ENCODE measurements at places on chromosomes 4 and X.

GRCh38 chr4:127049526-127049925, 583.2 kb upstream of the INTU start:
- no peak for DNase-seq

DNA sequence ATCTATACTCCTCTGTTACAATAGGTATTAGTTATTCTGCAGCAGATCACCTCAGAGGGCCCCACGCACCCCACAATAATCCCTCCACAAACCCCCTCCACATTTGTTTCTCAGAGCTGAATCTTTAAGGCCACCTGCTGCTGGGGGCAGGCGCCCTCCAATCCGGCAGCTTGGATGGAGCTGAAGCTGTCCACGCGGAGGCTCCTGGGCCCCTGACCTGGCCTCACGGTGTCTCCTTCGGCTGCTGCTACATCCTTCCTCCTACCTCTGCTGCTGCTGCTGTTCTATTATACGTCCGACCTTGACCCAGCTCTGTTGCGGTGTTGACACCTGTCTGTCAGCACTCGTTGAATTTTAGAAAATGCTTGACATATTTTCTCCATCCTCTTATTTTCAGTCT, 430.2 kb upstream of the ZFP42 start:
- DNase-seq, result no peak

DNA sequence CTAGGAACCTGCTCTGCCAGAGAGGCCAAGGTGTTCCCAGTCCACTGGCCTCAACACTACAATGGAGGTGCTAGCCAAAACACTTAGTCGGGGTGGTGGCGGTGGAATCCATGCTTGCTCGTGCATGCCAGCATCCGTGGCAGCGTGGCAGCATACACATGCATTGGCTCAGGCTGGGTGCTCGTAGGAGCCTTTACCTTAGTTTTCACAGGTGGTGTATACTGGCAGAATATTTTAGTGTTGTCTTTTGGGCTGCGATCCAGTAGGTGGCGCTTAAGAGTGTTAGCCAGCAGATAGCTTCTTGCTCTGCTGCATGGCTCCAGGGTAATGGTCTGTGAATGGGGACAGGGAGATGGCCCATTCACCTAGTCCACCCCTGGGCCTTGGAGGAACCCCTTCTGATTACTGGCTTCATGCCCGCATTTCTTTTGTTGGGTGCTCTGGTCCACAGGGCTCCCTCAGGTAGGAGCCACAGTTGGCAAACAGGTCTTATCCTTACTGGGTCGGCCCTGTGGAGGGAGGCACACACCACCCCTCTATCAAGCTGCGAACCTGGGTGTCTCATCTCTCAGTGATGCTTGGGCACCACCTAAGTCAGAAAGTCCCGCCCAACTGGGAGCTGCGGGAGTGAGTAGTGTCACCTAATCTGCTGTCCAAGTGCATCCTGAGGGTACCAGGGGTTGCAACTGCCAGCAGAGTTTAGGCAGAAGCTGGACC, 40.0 kb downstream of the RIPPLY1 start:
- peak; percentile 6 for DNase-seq

GRCh38 chr4:11912886-11913285, 484.2 kb upstream of the HS3ST1 start:
- DNase-seq, result no peak

DNA sequence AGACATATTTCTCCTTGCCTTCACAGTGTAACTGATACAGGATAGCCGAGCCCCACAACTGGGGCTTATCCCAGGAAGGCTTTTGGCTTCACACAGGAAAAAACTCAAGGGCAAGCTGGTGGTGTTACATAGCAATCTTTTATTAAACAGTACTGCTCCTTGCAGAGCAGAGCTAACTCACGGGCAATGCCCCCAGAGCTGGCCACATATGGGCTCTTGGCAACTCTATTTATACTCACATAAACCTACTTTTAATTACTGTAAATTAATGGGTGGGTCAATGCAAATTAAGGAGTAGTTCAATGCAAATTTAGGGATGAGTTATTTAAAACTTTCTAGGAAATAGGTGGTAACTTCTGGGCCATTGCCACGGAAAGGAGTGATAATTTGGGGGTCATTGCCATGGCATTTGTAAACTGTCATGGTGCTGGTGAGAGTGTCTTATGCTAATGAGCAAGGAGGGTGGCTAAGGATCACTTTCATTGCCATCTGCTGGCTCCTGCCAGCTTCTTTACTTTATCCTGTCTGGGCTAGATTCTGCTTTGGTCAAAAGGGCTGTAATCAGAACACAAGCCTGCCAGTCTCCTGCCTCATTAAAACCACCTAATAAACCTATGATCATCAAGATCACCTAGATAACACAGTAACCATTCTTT, 288.8 kb downstream of the CENPC start:
- no peak for DNase-seq

DNA sequence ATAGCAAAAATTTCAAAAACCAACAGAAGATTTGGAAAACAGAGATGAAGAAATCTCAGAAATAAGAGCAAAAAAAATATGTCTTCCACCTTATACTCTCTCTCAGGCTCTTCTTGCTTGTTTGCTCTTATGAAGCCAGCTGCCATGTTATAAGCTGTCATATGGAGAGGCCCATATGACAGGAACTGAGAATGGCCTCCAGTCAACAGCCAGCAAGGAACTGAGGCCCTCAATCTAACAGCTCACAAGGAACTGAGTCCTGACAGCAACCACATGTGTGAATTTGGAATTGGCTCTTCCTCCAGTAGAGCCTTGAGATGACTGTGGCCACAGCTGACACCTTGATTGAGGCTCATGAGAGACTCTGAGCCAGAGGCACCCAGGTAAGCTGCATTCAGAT, 51.3 kb upstream of the MAOA start:
- DNase-seq, result no peak

DNA sequence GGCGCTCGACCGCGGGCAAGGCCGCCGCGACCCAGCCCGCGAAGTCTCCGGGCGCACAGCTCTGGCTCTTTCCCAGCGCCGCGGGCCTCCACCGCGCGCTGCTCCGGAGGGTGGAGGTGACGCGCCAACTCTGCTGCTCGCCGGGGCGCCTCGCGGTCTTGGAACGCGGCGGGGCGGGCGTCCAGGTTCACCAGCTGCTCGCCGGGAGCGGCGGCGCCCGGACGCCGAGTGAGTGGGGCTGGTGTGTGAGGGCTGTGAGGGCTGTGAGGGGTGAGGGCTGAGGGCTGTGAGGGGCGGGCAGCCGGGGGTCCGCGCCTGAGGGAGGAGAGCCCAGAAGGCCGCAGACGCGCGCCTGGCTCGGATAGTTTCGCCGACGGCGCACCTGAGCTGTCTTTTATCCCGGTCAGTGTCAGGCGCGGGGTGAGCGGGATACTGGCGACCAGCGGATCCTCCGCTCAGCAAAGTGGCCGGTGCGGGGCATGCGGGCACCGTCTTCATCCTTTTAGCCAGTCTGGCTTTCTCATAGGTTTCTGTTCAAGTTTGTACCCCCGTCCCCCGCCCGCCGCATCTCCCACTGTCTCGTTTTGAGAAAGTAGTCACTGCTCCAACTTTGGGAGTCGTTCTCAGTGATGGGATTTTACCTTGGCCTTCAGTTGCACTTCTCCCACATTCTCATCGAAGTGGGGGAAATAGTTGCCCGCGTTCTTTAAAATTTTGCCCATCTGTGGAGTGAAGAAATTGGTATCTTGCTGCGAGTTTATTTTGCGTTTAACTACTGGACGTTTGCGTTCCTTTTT, 586 bp downstream of the HERC5 start:
- DNase-seq, result peak; percentile 36

- DNase-seq, result no peak
Measured at GRCh38 chrX:95059909-95060308, 1385.9 kb downstream of the FAM133A start.

DNA sequence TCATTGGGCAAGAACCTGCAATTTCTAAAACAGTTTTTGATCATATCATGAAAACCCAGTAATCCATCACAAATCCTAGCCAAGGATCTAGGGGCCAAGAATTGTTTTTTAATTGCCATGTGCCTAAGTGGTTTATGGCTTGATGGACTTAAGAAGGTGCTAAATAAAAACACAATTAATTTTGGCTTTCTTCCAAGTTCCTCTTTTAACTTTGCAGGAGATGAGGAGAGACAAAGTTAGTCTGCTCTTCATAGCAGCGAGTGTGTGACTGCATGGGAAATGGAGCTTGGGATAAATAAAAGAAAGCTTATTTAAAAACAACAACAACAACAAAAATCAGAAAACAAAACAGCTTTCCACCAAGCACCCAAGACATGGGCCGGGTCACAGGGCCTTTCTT, 41.4 kb downstream of the ARHGEF9 start:
- DNase-seq, result no peak

DNA sequence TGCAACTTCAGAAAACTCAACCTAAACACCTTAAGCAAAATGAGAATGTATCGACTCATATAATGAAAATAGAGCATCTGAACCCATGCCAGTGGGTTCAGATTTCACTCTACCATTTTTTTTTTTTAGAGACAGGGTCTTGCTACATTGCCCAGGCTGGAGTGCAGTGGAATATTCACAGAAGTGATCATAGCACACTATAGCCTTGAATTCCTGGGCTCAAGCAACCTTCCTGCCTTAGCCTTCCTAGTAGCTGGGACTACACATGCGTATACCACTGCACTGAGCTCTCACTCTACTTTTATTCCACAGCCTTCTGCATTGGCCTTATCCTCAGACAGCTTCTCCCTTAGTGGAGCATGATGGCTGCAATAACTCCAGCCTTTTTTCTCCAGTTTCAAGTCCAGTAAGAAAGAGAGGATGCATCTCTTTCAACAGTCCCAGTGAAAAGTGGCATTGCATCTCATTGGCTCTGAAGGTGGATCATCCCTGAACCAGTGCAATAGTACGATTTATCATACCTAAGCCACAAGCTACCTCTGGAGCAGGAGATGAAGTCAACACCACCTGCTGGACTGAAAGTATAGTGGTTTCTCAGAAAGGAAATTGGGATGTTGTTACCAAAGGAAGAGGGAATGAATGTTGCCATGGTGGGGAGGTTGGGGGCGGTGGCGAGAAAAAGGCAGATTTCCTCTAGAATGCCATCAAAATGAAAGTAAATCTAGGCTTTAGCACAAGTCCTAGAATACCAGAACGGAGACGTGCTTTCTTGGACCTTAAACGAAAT, 2.0 kb upstream of the SOD3 start:
- DNase-seq, result no peak

DNA sequence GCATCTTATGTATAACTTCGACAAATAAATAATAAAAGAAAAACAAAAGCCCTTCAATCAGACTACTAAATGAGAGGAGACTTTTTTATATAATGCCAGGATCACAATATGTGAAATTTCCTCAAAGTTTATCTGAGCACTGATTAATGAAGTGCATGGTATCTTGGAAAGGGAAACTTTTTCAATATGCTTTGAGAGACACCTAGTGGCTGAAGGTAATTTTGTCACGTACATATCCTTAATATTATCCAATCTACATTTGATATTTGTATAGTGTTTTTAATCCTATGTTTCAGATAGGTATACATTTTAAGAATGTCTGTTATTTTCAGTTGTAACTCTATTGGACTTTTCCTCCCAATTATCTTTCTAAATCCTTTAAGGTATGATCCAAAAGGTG, 146.8 kb downstream of the KLHL4 start:
- no peak for DNase-seq

DNA sequence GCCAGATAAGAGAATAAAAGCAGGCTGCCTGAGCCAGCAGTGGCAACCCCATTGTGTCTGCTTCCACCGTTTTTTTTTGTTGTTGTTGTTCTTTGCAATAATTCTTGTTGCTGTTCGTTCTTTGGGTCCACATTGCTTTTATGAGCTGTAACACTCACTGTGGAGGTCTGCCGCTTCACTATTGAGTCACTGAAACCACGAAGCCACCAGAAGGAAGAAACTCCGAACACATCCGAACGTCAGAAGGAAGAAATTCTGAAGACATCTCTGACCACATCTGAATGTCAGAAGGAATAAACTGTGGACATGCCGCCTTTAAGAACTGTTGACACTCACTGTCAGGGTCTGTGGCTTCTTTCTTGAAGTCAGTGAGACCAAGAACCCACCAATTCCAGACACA, 110.5 kb downstream of the PCDH18 start:
- DNase-seq, result no peak

GRCh38 chr4:177427192-177427591, 15.0 kb downstream of the AGA start:
- no peak for DNase-seq

DNA sequence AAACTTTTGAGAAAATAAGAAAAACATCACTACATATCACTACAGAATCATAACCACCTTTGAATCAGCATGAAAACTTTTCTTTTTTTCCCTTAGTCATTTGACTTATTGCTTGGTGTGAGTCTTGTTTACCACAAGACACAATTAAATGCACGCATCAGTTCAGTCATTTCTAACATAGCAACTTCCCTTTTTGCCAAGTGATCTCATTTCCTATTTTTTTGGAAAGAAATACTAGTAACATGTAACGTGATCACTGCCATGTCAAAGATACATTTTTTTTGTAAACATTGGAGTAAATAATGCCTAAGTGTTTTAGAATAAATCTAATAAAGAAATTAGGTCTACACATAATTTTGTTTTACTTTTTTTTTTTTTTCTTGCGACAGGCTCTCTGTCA, 5.1 kb upstream of the CXCL8 start:
- no peak for DNase-seq

DNA sequence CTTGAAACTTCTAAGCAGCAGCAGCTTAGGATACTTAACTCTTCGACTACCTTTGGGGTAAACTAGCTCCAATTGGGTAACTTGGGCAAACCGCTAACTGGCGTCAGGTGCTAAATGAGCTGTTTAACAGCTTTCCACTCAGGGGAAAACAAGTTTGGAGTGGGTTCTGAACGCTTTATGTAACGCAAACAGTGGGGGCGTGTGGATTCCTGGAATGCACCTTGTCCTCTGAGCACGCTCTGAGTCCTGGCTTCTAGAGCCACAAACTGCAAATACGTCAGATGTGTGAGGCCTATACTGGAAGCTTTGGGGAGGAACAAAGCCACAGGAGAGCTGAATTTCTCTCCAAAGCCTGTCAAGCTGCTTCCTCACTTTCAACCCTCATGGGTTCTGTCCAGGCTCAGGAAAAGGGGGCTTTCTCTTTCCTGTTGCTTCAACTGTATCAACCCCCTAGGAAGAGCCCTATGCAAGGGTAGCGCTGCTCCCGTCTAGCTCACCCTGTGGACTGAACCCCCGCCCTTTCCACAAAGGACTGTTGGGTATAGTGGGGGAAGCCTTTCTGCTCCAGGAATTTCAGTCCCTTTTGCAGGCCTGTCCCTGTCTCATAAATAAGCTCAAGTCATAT, 4.5 kb upstream of the WDR1 start:
- DNase-seq, result no peak

DNA sequence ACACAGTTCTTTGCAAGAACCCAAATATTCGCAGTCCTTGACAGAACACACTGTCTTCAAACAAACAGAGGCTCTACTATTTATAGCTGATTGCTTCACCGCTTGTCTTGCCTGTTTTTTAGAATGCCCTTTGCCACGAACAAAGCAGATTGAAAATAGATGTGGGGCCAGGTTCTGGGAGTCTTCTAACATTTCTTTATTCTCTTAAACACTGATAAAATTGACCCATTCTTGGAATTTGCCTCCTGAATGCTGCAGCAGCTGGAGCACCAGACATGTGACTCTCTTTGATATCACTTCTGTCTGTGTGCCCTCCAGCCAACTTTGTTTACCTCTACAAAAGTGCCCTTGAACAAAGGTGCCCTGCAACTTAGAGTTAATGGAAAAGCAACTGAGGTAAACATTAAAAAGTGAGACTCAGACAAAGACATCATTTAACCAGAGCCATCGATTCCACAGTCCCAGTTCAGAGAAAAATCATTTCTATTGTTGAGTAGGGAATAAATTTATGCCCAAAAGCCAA, 64.2 kb upstream of the SPP1 start:
- no peak for DNase-seq
